Activated T-helper 2 cell treated with anti-CD3 and anti-CD28 coated beads, Interferon-gamma antibody, Interleukin-2, Interleukin-4, amounts not matched to agents 10 μg/mL and 5 μg/mL and 100 μg/mL, durations not matched to agents 14 hours and 24 hours and 36 hours (primary cell): ENCODE measurements at places on chromosomes 1 and 21. TPM values are rescaled to one million over a fixed set of nuclear protein-coding genes. Genes with fewer than 3 reads are reported as not detected.

DYNLT5 gene
- total RNA-seq, result not detected in 2 replicates

SELP gene
- total RNA-seq, result 0.16 and 0.25 TPM in 2 replicates

CFHR5 gene
- not detected in 2 replicates for total RNA-seq

EDARADD gene
- total RNA-seq, result 53.8 and 54.8 TPM in 2 replicates

WLS gene
- not detected in 2 replicates for total RNA-seq

AKR7A3 gene
- total RNA-seq, result 1.4 and 2.1 TPM in 2 replicates

C1orf50 gene
- total RNA-seq, result 6.9 and 10.3 TPM in 2 replicates

ITLN1 gene
- total RNA-seq, result not detected in 2 replicates

CA6 gene
- total RNA-seq, result 0.37 and 0.41 TPM in 2 replicates

PCBP3 gene
- 6.9 and 8.2 TPM in 2 replicates for total RNA-seq

PROK1 gene
- not detected in 2 replicates for total RNA-seq

KRTAP13-2 gene
- total RNA-seq, result not detected in 2 replicates

ZNF672 gene
- 46.0 and 51.6 TPM in 2 replicates for total RNA-seq

SYT14 gene
- not detected in 2 replicates for total RNA-seq

NKAIN1 gene
- 0.07 TPM in 1 of 2 replicates, not detected in the other for total RNA-seq

CSTB gene
- total RNA-seq, result 55.8 TPM in 2 replicates

FLG2 gene
- not detected in 2 replicates for total RNA-seq

VASH2 gene
- total RNA-seq, result 1.3 and 1.8 TPM in 2 replicates

TSEN15 gene
- 35.1 TPM in 2 replicates for total RNA-seq

CRABP2 gene
- 1.0 and 1.1 TPM in 2 replicates for total RNA-seq

ZNF697 gene
- total RNA-seq, result 12.6 and 13.0 TPM in 2 replicates

S100B gene
- not detected in 2 replicates for total RNA-seq

SDF4 gene
- total RNA-seq, result 161 and 164 TPM in 2 replicates

CDK11B gene
- 32.1 and 32.4 TPM in 2 replicates for total RNA-seq

LAPTM5 gene
- total RNA-seq, result 184 and 189 TPM in 2 replicates

GPR25 gene
- total RNA-seq, result not detected in 2 replicates

NOS1AP gene
- total RNA-seq, result not detected in 2 replicates

PYHIN1 gene
- total RNA-seq, result 7.4 and 10.0 TPM in 2 replicates

C1orf185 gene
- not detected in 2 replicates for total RNA-seq

OR2L13 gene
- not detected in 2 replicates for total RNA-seq

TRIM63 gene
- not detected in 2 replicates for total RNA-seq

OR2T29 gene
- total RNA-seq, result not detected in 2 replicates

ANKRD45 gene
- not detected in 2 replicates for total RNA-seq

GREM2 gene
- not detected in 2 replicates for total RNA-seq

GLUL gene
- total RNA-seq, result 34.9 and 41.0 TPM in 2 replicates

VTCN1 gene
- not detected in 2 replicates for total RNA-seq

PDC gene
- not detected in 2 replicates for total RNA-seq

ANKRD13C gene
- 24.7 and 25.8 TPM in 2 replicates for total RNA-seq

TIAM1 gene
- 110 and 114 TPM in 2 replicates for total RNA-seq

MORC3 gene
- total RNA-seq, result 23.8 and 26.2 TPM in 2 replicates

S100A2 gene
- total RNA-seq, result 0.44 and 0.75 TPM in 2 replicates

VANGL2 gene
- not detected in 2 replicates for total RNA-seq

OR2M3 gene
- total RNA-seq, result not detected in 2 replicates

LRRC71 gene
- not detected in 2 replicates for total RNA-seq

PTPN7 gene
- 388 and 398 TPM in 2 replicates for total RNA-seq

KCNE2 gene
- total RNA-seq, result not detected in 2 replicates

SIPA1L2 gene
- total RNA-seq, result 3.4 and 3.7 TPM in 2 replicates
